ENCODE measurements at places on chromosomes 5 and 9. TPM values are rescaled to one million over a fixed set of nuclear protein-coding genes. Genes with fewer than 3 reads are reported as not detected.
A peak's percentile ranks its signal among the peaks of the same experiment; 100 is the strongest.

Gene PCDHB7
- 0.94 TPM for total RNA-seq

Gene SPEF2
- total RNA-seq = 0.48 TPM

Gene ECSCR
- 17.9 TPM for total RNA-seq

Gene SOHLH1
- total RNA-seq = not detected

Gene MCIDAS
- total RNA-seq = not detected

DNA sequence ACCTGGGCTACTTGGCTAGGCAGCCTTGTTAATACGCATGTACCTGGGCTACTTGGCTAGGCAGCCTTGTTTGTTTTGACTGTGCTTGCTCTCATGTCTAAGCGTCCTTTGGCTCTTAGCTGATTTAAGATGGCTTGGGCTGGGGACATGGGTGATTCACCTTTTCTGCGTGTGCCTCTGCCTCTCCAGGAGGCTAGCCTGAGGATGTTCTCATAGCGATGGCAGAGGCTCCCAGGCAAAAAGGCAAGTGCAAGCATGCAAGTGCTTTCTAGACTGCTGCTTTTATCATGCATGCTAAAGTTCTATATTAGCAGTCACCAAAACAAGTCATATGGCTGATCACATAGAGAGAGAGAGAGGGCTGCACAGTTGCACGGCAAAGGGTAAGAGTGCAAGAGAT, 300.5 kb downstream of the IRX1 start:
- DNase-seq = no peak

DNA sequence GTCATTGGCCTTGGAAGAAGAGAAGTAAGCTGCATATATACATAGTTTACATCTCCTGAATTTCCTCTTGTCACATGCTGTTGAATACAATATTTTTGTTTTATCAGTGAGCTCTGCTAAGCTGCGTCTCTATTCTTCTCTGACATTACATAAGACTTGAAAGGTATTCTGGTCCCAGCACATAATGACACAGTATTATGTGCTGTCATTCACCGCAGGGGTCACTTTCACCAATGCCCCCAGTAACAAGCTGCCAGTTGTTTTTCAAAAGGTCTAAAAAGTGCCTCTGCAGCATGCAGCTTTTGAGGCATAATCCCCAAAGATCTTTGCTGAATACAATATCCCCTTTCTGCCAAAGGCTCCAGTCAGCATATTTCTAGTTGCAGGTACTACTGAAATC, 349.0 kb upstream of the FAM174A start:
- no peak for DNase-seq

- no peak for DNase-seq
Observed at GRCh38 chr5:6948562-6948961, 235.3 kb downstream of the TENT4A start.

DNA sequence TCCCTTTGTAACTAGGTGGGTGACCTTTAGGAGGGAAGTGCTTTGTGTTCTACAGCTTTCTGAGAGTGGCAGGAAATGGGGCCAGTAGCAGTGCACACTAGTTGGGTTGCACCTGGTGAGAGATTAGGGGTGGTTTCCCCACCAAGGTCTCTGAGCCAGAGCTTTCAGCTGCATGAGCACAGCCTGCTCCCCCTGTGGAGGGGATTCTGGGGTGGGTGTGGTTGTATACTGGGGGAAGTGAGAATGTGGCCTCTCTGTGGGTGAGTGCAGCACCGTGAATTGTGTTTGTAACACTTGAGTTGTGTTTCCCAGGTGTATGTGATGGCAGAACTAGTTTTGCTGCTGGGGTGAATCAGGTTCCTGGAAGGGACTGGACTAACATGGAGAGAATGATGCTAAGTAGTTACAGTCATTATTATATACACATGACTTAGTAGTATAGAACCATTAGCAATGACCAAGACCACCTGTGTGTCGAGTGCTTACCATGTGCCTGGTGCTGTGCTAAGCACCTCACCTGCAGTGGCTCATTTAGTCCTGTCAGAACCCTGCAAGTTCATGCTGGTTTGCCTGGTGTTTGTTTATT, 11.8 kb upstream of the CXXC5 start:
- no peak for DNase-seq

DNA sequence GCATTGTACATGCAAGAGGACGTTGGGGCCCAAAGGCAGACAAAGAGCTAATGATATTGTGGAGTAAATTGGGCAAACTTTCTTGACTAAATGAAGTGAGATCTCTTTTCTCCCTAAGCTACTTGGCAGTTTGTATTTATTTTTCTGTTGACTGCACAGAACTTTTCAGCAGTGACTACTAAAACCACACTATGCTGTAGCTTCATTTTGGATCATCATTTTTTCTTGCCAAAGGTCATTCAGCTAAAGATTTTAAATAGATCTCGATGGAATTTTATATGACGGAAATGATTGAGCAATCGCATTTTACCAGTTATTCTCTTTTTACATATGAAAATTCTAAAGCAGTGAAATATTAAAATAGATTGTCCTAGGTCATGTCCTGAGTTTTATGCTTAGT, 286.1 kb upstream of the ACTBL2 start:
- no peak for DNase-seq

- no peak for DNase-seq
Observed at GRCh38 chr5:68027519-68027918, 188.0 kb upstream of the PIK3R1 start.

DNA sequence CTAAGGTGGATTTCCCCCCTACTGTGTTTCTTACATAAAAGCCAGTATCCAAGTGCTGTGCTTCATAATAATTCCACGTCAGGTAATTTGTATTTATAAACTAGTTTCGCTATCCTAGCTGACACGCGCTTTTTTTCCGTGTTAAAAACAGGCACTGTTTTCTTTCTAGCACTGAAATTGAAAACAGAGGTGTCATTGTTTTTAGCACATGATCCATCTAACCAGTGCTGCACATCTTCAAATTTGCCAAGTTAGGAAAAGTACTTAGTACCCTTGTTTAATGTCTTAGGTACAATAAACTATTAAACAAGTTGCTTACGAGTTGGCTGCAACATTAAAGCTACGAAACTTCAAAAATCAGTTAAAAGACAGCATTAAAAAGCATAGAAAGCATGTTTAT, 49.9 kb downstream of the JMY start:
- no peak for DNase-seq

DNA sequence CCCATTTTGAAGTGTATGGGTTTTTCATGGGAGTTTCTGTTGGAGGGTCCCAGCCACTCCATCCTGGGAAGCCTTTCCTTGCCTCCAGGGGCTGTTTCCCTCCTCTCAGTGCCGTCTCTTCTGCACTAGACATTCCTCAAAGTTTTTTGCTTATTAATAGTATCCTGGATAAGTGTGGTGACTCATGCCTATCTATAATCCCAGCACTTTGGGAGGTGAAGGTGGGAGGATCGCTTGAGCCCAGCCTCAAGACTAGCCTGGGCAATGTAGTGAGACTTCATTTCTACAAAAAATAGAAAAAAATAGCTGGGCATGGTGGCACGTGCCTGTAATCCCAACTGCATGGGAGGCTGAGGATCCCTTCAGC, 43.1 kb downstream of the RALGPS1 start:
- DNase-seq = no peak

- no peak for DNase-seq
Observed at GRCh38 chr5:776862-777711, 7.4 kb downstream of the ZDHHC11B start.

- no peak for DNase-seq
Observed at GRCh38 chr5:122141751-122142150, 12.4 kb downstream of the ZNF474 start.

GRCh38 chr5:95087816-95088317, 197.0 kb downstream of the MCTP1 start:
- no peak for DNase-seq

DNA sequence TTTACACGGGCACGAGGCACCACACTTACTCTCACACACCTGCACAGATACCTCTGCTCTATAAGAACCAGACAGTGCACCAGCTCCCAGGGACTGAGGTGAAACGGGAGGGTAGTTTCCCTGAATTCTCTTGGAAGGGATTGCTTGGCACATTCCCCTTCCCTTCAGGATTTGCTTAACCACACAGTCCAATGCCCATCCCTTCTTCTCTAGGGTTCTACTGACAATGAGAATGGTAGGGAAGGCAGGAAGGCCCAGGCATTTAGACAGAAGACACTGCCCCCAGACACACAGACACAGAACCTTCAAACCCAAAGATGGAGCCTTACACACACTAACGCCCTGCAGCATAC, 704 bp upstream of the LHX6 start:
- no peak for DNase-seq

GRCh38 chr9:124290053-124290591, 32.4 kb downstream of the NEK6 start:
- no peak for DNase-seq

DNA sequence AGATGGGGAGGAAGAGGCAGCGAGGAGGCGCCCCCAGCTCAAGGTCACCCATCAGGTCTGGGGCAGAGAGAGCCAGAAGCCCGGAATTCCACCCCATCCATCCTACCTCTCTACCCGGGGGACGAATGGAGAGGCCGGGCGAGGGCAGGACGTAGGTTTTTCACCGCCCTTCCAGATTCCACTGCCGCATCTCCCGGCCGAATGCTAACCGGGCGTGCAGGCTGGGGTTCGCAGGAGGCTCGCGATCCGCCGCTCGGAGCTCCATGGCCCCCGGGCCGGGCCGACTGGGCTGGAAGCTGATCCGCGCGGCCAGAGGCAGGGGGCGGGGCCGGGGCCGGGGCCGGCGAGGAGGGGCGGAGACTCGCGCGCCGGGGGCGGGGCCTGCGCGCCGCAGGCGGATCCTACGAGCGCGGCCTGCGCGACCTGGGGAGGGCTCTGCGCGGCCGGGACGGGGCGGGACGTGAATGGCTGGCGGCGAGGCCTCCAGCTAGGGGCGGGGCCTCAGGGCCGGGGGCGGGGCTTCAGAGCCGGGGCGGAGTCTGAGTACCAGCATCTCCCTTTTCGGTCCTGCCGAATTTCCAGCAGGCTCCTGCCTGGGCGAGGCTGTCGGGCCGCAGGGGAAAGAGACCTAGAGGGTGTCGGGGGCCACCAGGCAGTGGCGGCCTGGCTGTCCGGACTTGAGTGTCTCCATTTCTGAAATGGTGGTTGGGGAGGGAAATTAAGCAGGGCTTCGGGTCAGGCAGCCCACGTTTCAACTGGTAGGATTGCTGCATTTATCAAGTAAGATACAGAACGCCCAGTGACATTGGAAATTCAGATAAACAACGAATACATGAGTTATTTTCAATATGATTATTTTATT, at the start of gene ST6GALNAC4:
ST6GALNAC4 (minus strand) TSS at position 322 of the 862 bp plus-strand sequence. CDS start 622 bp downstream, outside the sequence.
- DNase-seq = peak; percentile 92

GRCh38 chr9:22241024-22241423, 205.6 kb upstream of the DMRTA1 start:
- no peak for DNase-seq

DNA sequence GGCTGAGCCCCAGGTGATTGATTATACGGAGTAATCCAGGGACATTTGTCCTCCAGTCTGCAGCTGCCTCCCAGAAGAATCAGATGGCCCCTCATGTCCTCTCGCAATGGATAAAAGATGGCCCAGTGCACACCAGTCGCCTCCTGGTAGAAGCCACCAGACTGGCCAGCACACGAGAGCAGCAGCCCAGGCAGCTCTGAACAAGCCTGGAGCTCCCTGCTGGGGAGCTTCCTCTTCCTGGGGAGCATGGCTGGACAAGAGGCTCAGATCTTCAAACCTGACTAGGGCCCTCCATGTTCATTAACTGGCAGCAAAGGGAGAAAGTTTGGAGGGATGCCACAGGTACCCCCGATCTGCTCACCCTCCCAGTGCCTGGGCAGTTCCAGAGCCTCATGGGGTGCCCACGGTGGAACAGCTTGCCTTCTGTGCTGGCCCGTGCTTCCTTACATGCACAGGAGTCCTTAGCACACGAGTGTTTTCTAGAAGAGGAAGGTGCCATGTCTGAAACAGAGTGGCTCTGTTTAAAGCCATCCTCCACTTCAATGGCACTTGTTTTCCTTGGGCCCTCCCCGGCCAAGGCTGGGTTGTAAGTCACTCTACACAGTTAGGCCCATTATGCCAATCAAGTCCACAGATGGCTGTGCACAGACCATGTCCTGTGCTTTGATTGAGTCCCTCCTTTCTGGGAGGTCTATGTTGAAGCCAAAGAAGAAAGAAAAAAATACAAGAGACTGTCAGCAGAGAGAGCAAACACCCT, 75.6 kb downstream of the PRRT1B start:
- DNase-seq = no peak

DNA sequence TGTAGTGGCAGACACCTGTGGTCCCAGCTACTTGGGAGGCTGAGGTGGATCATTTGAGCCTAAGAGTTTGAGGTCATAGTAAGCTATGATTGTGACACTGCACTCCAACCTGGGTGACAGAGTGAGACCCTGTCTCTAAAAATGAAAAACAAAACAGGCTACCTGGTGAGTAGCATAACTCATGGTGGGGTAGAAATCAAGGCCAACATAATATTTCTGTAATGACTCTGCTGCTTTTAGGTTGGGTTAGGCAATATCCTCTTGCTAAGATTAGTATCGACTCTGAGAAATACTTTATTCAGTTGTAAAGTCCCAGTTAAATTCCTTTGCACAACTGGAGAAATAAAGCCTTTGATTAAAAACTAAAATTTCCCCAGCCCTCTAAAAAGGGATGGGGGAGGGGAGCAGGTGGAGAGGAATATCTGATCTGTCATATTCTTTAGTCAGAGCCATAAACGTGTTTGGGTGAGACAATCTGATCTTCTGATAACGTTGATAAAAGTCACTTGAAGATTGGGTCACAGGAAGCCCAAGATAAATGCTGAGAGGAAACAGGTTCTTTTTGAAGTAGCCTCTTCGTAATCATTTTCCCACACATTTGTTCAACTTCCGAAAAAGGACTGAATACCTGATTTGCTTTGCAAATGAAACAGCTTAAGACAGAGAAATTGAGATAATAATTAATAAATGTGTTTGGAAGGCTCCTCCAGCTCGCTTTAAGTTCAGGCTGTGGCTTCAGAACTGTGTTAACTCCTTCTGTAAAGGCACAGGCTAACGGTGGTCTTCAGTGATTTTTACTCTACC, 14.9 kb downstream of the IL4 start:
- DNase-seq = no peak

DNA sequence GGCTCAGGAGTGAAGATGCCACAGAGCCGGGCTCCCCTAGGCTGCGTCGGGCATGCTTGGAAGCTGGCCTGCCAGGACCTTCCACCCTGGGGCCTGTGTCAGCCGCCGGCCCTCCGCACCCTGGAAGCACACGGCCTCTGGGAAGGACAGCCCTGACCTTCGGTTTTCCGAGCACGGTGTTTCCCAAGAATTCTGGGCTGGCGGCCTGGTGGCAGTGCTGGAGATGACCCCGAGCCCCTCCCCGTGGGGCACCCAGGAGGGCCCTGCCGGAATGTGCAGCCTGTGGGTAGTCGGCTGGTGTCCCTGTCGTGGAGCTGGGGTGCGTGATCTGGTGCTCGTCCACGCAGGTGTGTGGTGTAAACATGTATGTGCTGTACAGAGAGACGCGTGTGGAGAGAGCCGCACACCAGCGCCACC, 113.1 kb downstream of the RXRA start:
- no peak for DNase-seq
